Activated CD8-positive, alpha-beta T cell treated with anti-CD3 and anti-CD28 coated beads, Interleukin-2, amount 10 ng/mL, durations not matched to agents 7 days and 5 days (primary cell): ENCODE measurements at places on chromosomes 1 and 21. TPM values are rescaled to one million over a fixed set of nuclear protein-coding genes. Genes with fewer than 3 reads are reported as not detected.

- peaks cover 11% of the 10 kb centered on the region for H3K4me1 ChIP-seq
- no peaks in the 10 kb centered on the region for H3K27me3 ChIP-seq
- H3K4me3 ChIP-seq, result no peak overlapping the region
Observed at GRCh38 chr21:44051462-44051941, 39.4 kb downstream of the TRAPPC10 start.

- H3K4me3 ChIP-seq, result no peak overlapping the region
- no peaks in the 10 kb centered on the region for H3K36me3 ChIP-seq
- H3K27me3 ChIP-seq, result peaks cover 14% of the 10 kb centered on the region
Observed at GRCh38 chr1:161709373-161709772, 2.3 kb downstream of the FCRLA start.

DNA sequence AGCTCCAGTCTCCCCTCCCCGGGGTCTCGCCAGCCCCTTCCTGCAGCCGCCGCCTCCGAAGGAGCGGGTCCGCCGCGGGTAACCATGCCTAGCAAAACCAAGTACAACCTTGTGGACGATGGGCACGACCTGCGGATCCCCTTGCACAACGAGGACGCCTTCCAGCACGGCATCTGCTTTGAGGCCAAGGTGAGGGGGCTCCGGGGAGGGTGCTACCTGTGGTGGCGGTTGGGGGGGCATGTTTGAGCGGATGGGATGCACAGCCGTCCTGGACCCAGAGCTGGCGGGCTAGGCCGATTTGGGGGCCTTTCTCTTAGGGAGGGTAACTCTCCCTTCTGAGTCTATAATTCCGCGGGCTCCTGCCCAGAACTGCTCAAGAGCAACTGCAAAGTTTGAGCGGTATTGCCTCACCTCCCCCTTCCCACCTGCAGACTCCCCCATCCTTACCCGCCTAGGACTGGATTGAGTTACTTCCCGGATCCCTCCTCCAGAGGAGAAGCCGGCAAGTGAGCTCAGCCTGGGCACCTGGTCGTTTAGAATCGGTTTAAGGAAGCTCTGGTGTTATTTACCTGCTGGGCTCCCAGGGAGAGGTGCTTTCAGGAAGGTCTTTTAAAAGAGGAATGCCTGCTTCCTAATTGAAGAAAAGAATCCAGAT, 730 bp downstream of the NOS1AP start:
- H3K4me3 ChIP-seq, result peak overlapping the region; percentile 75
- H3K27ac ChIP-seq, result no peak overlapping the region
- peaks cover 60% of the 10 kb centered on the region for H3K27me3 ChIP-seq
- no peaks in the 10 kb centered on the region for H3K36me3 ChIP-seq
- DNase-seq, result peak; percentile 23

DNA sequence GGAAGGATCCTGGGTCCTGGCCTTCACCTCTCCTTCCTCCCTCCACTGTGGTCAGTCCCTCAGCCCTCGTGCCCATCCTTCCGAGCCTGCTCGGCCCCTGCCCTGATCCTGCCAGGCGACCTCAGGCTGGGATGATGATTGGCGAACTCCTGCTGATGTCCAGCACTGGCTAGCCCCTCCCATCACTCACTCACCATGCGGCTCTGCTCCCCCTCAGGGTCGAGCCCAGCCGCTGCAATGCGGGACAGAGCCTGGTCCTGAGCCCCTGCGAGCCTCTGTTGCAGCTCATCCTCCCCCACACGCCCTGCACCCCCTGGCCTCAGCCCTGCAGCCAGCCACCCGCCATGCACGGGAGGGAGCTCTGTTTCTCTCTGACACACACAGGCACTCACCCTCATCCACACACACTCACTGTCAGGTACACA, 100.2 kb downstream of the DMRTB1 start:
- H3K4me1 ChIP-seq, result peaks cover 14% of the 10 kb centered on the region
- peaks cover 16% of the 10 kb centered on the region for H3K27me3 ChIP-seq
- H3K4me3 ChIP-seq, result no peak overlapping the region

GRCh38 chr21:45940091-45940490, 41.5 kb upstream of the COL6A1 start:
- no peaks in the 10 kb centered on the region for H3K4me1 ChIP-seq
- H3K4me3 ChIP-seq, result no peak overlapping the region
- H3K36me3 ChIP-seq, result no peaks in the 10 kb centered on the region
- no peaks in the 10 kb centered on the region for H3K27me3 ChIP-seq
- no peak for DNase-seq
- no peak overlapping the region for H3K27ac ChIP-seq

GRCh38 chr1:16181887-16182719, 26.2 kb upstream of the EPHA2 start:
- H3K36me3 ChIP-seq, result no peaks in the 10 kb centered on the region
- no peak overlapping the region for H3K4me3 ChIP-seq
- peaks cover 7% of the 10 kb centered on the region for H3K27me3 ChIP-seq
- no peak overlapping the region for H3K27ac ChIP-seq

Gene FAM177B
- not detected for total RNA-seq

Gene THEMIS2
- total RNA-seq, result 39.9 TPM

Gene TSPAN2
- 0.84 TPM for total RNA-seq
